ENCODE measurements at places on chromosomes 5 and 9.

DNA sequence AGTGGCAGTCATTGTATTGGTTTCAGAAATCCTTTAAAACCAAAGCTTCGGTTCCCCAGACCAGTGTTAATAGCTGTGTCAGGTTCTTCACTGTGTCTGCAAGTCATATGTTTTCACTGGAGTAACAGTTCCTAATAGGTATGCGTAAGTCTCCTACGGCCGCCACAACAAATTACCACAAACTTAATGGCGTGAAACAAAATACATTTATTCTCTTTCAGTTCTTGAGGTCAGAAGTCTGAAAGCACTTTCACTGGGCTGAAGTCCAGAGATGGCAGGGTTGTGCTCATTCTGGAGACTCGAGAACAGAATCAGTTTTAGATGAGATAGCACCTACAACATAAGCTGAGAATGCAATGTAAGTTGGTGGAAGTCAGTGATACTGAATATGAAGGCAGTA, 556.2 kb downstream of the TLE4 start:
- no peak for DNase-seq

DNA sequence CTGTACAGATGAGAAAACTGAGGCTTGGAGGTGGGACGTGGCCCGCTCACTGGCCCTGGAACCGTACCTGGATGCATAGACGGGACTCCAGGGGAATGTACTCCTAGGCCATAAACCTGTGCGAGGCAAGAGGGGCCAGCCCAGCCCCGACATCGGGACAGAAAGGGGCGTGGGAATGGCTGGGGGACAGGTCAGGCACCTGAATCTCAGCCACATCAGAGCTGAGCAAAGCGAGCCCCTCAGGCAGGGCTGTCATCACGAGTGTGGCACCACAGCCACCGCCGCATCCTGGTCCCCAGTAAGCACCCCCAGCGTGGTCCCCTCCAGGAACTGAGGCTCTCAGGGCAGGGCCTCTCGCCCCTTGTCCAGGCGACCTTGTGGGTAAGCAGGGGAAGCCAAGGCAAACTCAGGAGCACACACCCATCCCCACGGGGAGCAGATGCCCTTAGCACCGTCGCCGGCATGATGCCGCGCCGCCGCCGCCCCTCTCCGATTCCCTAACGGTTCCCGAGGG, 16.5 kb downstream of the NACC2 start:
- DNase-seq: no peak

- DNase-seq: no peak
Observed at GRCh38 chr5:151202381-151203139, 21.3 kb downstream of the CCDC69 start.

GRCh38 chr5:118519466-118519865, 468.9 kb downstream of the DTWD2 start:
- no peak for DNase-seq

DNA sequence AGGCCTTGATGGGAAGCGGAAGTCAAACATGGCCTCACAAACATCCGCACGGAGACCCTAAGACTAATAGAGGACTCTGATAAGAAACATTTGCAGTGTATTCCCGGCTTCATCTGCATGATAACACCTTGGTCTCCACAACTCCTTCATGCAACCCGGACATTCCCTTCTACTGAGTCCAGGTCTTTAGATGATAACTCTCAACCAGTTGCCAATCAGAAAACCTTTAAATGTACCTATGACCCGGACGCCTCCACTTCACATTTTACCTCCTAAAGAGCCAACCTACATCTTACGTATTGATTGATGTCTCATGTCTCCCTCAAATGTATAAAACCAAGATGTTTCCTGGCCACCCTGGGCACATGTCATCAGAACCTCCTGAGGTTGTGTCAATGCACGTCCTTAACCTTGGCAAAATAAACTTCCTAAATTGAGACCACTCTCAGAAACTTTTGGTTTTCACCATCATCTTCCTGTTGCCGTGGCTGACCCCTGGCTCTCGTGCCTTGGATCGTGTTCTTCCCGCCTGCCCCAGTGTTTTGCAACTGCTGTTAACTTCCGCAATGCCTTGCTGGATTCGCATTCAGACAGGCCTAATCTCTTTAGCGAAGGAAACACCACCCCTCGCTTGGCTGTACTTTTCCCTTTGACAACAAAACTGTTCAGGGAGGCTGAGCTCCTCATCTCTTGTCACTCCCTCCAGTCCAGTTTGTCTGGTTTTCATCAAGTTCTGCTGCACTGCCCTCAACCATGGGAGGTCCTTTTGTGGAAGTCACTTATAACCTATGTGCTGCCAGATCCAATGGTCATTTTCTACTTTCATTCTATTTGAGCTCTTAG, 1.1 kb upstream of the DAP start:
- no peak for DNase-seq

DNA sequence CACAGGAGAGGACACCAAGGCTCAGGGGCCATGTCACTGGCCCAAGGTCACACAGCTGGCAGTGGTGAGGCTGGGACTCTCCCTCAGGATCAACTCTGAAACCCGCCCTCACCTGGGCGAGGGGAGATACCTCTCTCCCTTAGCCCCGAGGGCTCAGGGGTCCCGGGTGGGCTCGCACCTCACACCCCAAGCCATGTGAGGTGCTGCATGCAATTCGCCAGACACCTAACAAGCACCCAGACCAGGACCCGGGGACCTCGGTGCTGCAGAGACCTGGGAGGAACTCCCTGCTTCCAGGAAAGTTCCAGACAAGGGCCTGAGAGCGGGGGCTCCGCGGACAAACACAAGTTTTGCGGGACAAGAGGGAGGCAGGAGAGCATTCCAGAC, 19.3 kb downstream of the BRD3 start:
- DNase-seq: no peak

DNA sequence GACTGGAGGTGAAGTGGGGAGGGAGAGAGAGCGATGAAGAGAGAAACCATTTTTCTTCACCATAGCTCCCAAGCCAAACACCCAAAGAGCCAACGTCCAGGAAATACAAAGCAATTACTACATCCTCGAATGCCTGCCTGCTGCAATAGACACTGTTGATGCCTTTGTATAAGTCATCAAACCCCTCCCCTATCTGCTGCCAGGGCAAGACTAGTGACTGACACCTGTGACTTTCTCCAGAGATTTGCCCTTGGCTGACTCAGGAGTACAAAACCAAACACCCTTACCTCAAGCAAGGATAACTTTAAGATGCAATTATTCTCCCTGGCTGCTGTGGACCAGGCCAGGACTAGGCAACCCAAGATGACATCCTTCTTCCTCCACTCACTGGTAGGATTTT, 81.8 kb upstream of the RASA1 start:
- DNase-seq: no peak

GRCh38 chr5:143314659-143315058, 88.8 kb downstream of the NR3C1 start:
- DNase-seq: no peak

DNA sequence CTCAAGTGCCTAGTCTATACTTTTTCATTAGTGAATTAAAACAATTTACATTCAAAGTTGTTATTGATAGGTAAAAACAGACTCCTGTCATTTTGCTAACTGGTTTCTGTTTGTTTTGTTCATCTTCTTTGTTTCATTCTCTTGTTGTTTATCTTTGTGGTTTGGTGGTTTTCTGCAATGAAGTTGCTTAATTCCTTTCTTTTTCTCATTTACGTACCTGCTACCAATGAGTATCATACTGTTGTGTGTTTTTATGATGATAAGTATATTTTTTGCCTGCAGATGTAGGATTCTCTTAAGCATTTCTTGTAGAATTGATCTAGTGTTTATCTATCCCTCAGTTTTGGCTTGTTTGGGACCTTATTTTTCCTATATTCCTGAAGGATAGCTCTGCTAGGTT, 2230.0 kb downstream of the MAT2B start:
- DNase-seq: no peak

DNA sequence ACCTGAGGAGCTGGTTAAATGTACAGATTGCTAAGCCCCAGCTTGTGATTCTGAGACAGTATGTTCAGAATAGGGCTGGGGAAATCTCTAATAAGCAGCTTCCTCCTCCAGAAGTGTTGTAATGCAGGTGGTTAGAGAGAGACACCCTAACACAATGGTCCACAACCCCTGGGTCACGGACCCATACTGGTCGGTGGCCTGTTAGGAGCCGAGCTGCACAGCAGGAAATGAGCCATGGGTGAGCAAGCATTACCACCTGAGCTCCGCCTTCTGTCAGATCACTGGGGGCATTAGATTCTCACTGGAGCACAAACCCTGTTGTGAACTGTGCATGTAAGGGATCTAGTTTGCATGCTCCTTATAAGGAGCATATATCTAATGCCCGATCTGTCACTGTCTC, 61.8 kb downstream of the SLC36A1 start:
- DNase-seq: no peak

DNA sequence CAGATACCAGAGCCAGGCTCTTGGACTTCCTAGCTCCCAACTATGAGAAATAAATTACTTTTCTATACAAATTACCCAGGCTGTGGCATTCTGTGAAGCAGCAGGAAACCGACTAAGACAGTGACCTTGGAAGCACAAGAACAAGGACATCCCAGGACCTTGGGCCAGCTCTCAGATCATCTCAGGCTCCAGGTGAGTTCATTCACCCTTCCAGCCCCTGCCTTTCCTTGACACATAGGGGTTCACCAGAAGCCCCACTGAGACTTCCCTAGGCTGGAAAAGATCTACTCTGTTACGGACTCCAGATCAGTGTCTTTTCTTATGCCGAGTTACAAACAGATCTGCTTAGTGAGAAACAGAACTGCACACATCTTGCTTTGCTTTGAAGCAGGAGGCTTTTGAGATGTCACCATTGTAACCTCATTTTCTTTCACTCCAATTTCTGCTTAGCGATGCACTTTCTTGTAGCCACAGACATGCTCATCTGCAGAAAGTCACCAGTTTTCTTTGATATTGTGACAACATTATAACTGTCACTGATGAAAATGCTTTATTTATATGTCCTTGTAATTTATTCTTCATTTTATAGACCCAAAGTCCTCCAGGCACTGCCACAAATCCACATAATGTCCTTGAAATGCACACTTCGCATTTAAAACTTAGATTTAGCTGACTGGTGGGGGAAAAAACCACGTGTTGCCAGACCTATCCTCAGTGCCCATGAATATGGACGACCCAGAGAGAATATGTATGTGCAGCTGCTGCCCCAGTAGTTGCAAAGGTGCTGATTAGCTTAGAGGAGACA, 8.1 kb downstream of the CD180 start:
- DNase-seq: no peak
